ENCODE measurements at places on chromosomes 13 and 19. TPM values are rescaled to one million over a fixed set of nuclear protein-coding genes. Genes with fewer than 3 reads are reported as not detected.
A peak's percentile ranks its signal among the peaks of the same experiment; 100 is the strongest.

DNA sequence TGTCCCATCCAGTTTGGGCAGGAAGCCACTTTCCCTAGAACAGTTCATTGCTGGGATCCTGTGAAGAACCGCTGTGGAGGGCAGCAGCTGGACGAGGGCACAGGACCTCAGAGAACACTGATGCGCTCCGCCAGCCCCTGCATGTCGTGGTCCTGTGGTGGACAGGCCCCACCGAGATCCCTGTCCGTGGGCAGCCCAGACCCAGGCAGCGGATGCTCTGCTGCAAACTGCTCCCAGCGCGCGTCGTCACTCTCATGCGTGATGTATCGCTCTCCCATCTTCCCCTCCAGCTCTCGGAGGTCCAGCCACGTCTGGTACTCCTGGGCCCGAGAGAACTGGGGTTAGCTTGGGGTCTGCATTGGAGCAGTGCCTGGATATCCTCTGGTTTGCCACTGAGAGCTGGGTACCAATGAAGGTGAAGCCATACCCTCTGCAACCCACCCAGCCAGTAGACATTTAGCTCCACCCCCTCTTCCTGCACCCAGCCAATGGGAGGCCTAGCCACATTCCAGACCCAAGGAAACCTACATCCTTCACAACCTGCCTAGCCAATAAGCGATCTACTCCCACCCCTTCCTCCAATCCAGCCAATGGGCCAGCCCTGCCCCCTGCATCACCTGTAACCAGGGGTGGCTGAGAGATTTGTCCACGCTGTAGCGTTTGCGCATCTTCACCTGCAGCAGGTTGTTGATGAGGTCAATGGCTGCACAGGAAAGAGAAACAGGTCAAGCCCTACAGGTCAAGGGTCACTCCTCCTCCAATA, 13.6 kb upstream of the DACT3 start:
- DNase-seq: peak; percentile 25
- H3K27me3 ChIP-seq: no peaks in the 10 kb centered on the region
- H3K4me1 ChIP-seq: peaks cover 3% of the 10 kb centered on the region
- peaks cover 10% of the 10 kb centered on the region for H3K36me3 ChIP-seq

- peak overlapping the region; percentile 43 for H3K27ac ChIP-seq
- H3K4me1 ChIP-seq: peaks cover 16% of the 10 kb centered on the region
- H3K27me3 ChIP-seq: no peaks in the 10 kb centered on the region
- peaks cover 17% of the 10 kb centered on the region for H3K36me3 ChIP-seq
- peak overlapping the region; percentile 78 for H3K4me3 ChIP-seq
- DNase-seq: no peak
Measured at GRCh38 chr19:1237027-1237659, 662 bp downstream of the CBARP start.

CAB39L gene
- 9.4 TPM for total RNA-seq

ZNF497 gene
- total RNA-seq: 2.5 TPM

DAND5 gene
- not detected for total RNA-seq

FCER2 gene
- not detected for total RNA-seq

OR7C1 gene
- total RNA-seq: not detected

CRX gene
- not detected for total RNA-seq

DNA sequence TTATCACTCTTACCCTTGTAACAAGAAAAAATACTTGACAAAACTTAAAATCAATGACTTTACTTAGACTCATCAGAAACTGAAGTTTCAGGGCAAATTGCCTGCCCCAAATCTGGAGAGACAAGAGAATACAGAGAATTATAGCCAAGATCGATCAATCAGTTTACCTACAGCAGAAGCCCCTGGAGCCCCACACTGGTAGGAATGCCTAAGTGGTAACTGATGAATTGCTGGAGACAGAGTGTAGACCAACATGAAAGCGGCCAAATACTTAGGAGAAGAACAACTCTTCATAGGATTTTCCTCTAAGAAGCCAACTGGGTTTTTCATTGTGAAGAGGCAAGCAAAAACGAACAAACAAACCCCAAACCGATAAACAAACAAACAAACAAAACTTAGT, 1430.0 kb downstream of the EFNB2 start:
- H3K4me1 ChIP-seq: no peaks in the 10 kb centered on the region
- no peak for DNase-seq
- H3K36me3 ChIP-seq: no peaks in the 10 kb centered on the region
- no peak overlapping the region for H3K4me3 ChIP-seq
- no peak overlapping the region for H3K27ac ChIP-seq
- no peaks in the 10 kb centered on the region for H3K27me3 ChIP-seq

GRCh38 chr19:6489278-6490061, 7.9 kb upstream of the DENND1C start:
- no peaks in the 10 kb centered on the region for H3K4me1 ChIP-seq
- H3K36me3 ChIP-seq: no peaks in the 10 kb centered on the region
- no peak overlapping the region for H3K4me3 ChIP-seq
- no peaks in the 10 kb centered on the region for H3K27me3 ChIP-seq

TPGS1 gene
- 36.0 TPM for total RNA-seq

- H3K27ac ChIP-seq: no peak overlapping the region
- no peak for DNase-seq
Measured at GRCh38 chr19:5093297-5093928, 124.5 kb downstream of the KDM4B start.

ZNF536 gene
- 0.50 TPM for total RNA-seq

- H3K27ac ChIP-seq: no peak overlapping the region
- no peak overlapping the region for H3K4me3 ChIP-seq
- DNase-seq: no peak
Measured at GRCh38 chr19:13083627-13084026, 19.0 kb downstream of the LYL1 start.

- H3K4me1 ChIP-seq: no peaks in the 10 kb centered on the region
- no peak overlapping the region for H3K27ac ChIP-seq
- peaks cover 20% of the 10 kb centered on the region for H3K36me3 ChIP-seq
- H3K4me3 ChIP-seq: no peak overlapping the region
- no peak for DNase-seq
- no peaks in the 10 kb centered on the region for H3K27me3 ChIP-seq
Measured at GRCh38 chr19:10826846-10827245, 9.2 kb downstream of the TMED1 start.

DCT gene
- under 0.01 TPM for total RNA-seq

- peaks cover 6% of the 10 kb centered on the region for H3K36me3 ChIP-seq
- H3K27ac ChIP-seq: no peak overlapping the region
- peak; percentile 39 for DNase-seq
Measured at GRCh38 chr13:45482571-45483173, 17.9 kb downstream of the COG3 start.

DNA sequence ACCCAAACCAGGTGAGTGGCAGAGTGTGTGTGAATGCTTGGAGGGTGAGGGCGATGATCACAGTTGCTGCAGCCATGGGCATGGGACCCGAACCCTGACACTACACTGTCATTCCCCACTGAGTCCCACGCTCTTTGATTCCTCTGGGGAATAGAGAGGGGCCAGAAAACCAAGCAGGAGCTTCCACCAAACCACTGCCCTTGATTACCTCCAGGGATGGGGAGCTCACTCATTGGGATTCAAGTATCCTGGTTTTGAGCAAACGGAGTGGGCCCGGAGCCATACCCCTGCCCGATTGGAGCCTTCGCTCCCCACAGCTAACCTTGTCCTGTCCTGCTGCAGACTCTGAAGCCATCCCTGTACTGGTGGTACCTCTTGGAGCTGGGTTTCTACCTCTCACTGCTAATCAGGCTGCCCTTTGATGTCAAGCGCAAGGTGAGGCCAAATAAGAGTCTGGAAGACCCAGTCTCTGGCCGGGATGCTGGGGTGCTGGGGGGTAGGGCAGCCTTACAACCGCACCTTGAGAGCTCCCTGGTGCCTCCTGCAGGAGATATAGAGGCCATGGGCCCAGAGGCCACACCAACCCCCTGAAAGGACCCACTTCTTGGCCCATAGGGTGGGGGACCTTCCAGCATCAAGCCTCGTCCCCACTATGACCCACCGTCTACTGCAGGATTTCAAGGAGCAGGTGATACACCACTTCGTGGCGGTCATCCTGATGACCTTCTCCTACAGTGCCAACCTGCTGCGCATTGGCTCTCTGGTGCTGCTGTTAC, 47.3 kb downstream of the CERS4 start:
- no peak for DNase-seq
- no peak overlapping the region for H3K27ac ChIP-seq
- no peaks in the 10 kb centered on the region for H3K27me3 ChIP-seq
- no peaks in the 10 kb centered on the region for H3K4me1 ChIP-seq
- no peaks in the 10 kb centered on the region for H3K36me3 ChIP-seq
- no peak overlapping the region for H3K4me3 ChIP-seq

GRCh38 chr19:3039641-3040077, 10.6 kb upstream of the TLE2 start:
- H3K4me3 ChIP-seq: no peak overlapping the region
- DNase-seq: no peak
- H3K36me3 ChIP-seq: no peaks in the 10 kb centered on the region
- H3K27me3 ChIP-seq: no peaks in the 10 kb centered on the region
- H3K4me1 ChIP-seq: peaks cover 8% of the 10 kb centered on the region
- no peak overlapping the region for H3K27ac ChIP-seq

DNA sequence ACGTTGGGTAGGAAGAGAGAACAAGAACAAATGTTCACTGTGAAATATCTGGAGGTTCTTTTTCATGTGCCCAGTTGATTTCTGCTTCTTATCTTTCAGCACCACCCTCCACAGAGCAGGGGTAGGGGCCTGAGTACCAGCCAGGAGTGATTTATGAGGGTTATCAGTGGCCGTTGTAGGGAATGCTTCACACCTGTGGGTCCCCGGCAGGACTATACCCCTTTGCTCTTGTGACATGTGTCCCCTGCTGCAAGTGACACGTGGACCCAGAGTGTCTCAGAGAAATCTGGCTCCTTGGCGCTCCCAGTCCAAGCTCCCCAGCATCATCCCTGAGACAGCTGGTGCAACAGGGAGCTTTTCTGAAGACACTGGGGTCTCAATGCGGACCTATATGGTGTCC, 29.7 kb downstream of the SIAH3 start:
- H3K4me3 ChIP-seq: no peak overlapping the region
- H3K27ac ChIP-seq: no peak overlapping the region
- no peaks in the 10 kb centered on the region for H3K36me3 ChIP-seq

GRCh38 chr19:3610745-3611717, 4.4 kb upstream of the TBXA2R start:
- H3K27me3 ChIP-seq: no peaks in the 10 kb centered on the region
- DNase-seq: no peak
- peaks cover 4% of the 10 kb centered on the region for H3K4me1 ChIP-seq
- no peak overlapping the region for H3K27ac ChIP-seq

SERPINE3 gene
- not detected for total RNA-seq

LILRB5 gene
- total RNA-seq: not detected

GRCh38 chr13:23654111-23655110, 84.2 kb downstream of the TNFRSF19 start:
- H3K27ac ChIP-seq: peak overlapping the region; percentile 49
- H3K36me3 ChIP-seq: peaks cover 2% of the 10 kb centered on the region
- H3K27me3 ChIP-seq: no peaks in the 10 kb centered on the region
- peaks cover 36% of the 10 kb centered on the region for H3K4me1 ChIP-seq

DNA sequence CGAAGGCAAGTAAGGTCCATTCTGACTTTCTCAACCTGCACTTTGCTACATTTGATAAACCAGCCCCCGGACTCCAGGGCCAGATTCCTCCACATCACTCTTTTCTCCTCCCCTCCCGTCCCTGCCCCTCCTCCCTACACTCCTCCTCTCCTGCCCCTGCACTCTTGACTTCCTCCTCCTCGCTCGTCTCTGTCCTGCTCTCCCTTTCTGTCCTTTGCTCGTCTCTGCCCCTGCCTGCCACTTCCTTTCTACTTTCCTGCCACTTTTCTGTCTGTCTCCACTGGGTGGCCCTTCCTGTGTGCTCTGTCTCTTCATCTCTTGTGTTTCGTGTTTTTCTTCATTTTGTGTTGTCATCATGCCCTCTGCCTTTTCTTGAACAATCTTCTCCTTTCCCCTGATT, 7.0 kb downstream of the U2AF2 start:
- H3K4me3 ChIP-seq: no peak overlapping the region
- H3K27me3 ChIP-seq: no peaks in the 10 kb centered on the region
- H3K36me3 ChIP-seq: peaks cover 38% of the 10 kb centered on the region
- no peak for DNase-seq
- peaks cover 10% of the 10 kb centered on the region for H3K4me1 ChIP-seq

- no peak overlapping the region for H3K27ac ChIP-seq
- H3K4me3 ChIP-seq: no peak overlapping the region
- H3K27me3 ChIP-seq: no peaks in the 10 kb centered on the region
Measured at GRCh38 chr19:16361254-16361653, 36.6 kb downstream of the KLF2 start.

GRCh38 chr19:14114439-14114838, 3.1 kb downstream of the PRKACA start:
- H3K4me3 ChIP-seq: no peak overlapping the region
- no peak for DNase-seq
- peaks cover 30% of the 10 kb centered on the region for H3K4me1 ChIP-seq
- peaks cover 2% of the 10 kb centered on the region for H3K36me3 ChIP-seq
- no peak overlapping the region for H3K27ac ChIP-seq

GRCh38 chr19:4776436-4777211, 14.9 kb upstream of the FEM1A start:
- no peak overlapping the region for H3K4me3 ChIP-seq
- no peak overlapping the region for H3K27ac ChIP-seq
- H3K27me3 ChIP-seq: peaks cover 3% of the 10 kb centered on the region
- no peak for DNase-seq
